GM12891 (cell line): ENCODE measurements at places on chromosomes 3 and 15.

GRCh38 chr15:57251941-57252340 is 124.4 kb upstream of the CGNL1 start:
- DNase-seq = no peak

DNA sequence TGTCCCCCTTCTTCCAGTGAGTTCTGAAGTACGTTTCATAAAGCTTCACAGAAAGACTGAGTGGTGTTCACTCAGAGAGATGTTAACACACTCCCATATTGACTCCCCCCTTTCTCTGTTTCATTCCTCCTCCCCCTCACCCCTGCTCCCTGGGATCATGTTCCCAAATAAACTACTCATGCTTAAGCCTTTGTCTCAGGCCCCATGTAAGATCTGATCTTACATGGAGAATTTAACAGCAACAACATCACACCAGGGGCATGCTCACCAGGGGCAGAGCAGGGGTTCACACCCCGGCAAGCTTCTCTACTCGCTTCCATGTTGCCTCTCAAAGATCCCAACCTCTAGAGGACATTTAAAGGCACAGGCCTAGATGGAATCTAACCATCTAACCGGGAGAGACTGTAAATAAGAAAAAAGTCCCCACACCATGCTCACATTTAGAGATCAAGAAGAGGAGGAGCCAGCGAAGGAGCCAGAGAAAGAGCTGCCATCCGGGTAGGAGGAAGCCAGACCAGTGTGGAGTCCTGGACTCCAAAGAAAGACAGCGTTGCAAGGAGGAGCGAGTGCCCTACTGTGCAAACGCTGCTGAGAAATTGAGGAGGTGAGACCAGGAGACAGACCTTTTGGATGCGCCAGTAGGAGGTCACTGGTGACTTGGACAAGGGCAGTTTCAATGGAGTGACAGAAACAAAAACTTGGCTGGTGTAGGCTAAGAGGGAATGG is 21.4 kb upstream of the SRP14 start:
- no peak for DNase-seq

- no peak for DNase-seq
Observed at GRCh38 chr15:92571824-92572223, 83.8 kb downstream of the FAM174B start.

DNA sequence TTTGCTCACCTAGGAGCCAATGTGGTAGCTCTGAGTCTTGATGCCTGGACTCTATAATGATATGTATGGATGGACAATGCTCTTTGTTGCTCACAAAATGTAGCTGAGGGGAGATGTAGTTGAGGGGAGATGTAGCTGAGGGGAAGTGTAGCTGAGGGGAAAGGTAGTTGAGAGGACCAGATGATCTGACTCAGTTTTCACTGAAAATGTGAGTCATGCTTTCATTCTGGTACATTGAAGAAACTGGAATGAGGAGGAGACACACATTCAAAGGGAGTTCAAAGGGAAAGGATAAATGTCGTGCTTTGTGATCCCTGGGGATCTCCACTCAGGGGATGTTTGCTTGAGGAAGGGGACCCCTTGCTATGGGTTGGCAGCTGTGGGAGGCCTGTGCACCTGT is 302.9 kb upstream of the TRIM42 start:
- DNase-seq = no peak

GRCh38 chr15:61521953-61522352 is 292.9 kb upstream of the RORA start:
- DNase-seq = no peak

DNA sequence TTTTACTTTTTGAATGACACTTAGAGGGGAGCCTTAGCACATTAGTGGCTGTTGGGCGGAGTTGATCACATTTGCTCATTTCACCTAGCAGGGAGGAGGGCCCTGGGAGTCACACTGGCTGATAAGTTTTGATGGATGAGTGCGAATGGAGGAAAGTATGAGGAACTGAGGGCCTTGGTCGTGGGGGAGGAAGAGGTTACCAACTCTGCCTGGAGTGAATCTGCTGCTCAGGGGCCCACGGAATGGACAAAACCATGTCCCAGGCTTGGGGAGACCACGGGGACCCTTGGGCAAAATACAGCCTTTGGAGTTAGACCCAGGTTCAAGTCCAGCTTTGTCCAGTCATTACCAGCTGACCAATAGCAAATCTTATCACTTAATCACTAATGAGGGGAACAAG is 5.1 kb upstream of the FLNB start:
- no peak for DNase-seq

DNA sequence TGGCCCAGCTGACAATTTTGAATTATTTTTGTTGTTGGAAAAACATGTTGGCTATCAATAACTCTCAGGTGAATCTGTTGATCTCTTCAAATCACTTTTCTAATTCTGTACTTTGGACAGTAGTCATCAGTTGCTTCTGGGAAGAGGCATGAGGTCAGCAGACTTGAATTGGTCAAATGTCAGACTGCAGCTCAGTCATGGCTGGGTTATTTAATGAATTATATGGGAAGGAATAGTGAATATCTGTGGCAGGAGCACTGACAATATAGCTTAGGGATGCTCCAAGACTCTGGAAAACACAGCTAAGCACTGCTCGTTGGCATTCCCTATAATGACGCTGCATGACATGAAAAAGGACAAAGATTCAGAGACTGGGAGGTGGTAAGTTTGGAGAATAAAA is 98.8 kb upstream of the GAP43 start:
- DNase-seq = no peak

DNA sequence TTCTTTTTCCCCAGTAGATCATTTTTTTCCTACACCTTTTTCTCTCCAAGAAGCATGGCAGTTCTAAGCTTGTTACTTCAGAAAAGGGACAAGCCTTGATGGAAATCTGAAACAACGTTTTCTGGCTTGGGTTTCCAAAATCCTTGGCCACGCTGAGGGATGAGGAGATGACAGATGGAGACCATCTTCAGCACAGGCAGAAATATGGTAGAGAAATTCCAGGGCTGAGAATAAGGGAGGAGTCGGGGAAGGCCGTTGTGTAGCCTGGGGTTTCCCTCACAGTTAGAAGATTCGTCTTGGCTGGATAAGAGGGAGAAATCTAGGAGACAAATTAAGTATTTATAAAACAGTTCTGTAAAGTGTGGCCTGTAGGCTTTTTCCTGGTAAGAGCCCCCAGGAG is 33.9 kb upstream of the STT3B start:
- DNase-seq = no peak

DNA sequence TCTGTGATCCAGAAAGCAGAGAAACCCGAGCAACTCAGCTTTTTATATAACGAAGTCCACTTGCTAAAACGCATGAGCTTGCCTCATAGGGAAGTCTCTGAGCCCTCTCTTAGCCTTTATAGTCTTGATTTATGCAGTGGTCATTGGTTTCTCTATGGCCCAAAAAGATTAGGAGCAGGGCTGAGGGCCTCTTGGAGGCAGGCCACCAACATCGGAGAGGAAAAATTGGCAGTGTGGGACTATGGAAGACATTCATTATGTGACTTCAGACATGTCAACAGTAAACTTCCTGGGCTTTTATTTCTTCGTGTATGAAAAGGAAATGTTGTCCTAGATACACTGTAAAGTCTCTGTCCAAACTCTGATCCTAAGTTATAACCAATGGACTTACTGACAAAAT is 13.5 kb downstream of the RAB8B start:
- no peak for DNase-seq

GRCh38 chr15:28885630-28886430 is at the start of gene APBA2:
Gene APBA2 (plus strand): TSS chr15:28885974. CDS start chr15:29053885, 167,911 bp downstream.
- no peak for DNase-seq

DNA sequence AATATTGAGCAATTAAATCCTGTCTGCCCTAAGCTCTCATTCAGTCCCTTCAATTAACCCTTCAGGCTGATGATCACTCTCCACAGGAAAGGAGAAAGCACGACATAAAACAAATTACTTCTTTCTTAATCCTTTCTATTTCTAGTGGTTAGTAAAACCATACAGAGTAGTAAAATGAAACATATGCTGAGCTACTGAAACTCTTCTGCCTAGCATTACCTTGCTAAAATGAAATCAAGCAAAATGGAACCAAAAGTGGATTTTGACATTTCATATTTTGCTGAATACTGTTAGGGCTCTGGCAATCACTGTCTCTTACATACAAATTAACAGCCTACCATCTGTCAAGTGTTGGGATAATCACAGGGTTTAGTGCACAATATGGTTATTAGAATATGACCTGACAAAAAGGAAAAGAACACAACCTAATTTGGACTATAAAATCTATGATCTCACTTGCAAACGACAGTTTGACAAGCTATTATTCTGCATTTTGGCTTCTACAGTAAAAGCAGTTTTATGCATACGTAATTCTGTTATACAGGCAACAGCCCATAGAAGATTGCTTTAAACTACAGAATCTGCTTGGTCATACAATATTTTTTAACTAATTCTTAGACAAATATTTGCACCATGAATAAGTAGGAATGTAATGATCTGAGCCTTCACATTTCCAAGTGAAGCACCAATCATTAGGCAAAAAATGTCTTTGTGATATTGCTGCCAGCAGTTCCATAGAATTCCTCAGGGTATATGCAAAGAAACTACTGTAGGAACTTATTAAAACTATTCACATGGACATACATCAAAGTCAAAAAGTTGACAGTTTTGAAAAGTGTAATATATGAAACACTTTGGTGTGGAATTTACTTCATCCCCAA is 105.0 kb downstream of the FHIT start:
- no peak for DNase-seq

DNA sequence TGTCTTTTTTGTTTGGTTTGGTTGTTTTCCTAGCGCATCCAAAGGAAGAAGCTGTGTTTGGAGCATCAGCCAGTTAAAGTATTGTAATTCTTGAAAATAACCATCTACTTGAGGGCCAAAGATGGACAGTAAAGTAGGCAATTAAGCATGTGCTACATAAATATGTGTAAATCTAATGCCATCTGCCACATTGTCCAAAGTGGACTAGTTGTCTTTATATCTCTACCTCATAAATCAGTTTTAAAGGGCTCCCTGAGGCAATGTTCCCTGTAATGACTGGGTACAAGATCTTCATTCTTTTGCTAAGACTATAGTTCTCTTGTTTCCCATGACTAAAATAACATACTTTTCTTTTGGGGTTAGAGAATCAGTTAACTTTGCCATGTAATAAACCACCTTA is 460.0 kb upstream of the RARB start:
- DNase-seq = no peak
